Left ventricle myocardium superior (tissue), 1 donor: ENCODE measurements at places on chromosomes 1 and 21.

GRCh38 chr1:35264871-35265270 is 3.6 kb upstream of the ZMYM4 start:
- no peak for DNase-seq

DNA sequence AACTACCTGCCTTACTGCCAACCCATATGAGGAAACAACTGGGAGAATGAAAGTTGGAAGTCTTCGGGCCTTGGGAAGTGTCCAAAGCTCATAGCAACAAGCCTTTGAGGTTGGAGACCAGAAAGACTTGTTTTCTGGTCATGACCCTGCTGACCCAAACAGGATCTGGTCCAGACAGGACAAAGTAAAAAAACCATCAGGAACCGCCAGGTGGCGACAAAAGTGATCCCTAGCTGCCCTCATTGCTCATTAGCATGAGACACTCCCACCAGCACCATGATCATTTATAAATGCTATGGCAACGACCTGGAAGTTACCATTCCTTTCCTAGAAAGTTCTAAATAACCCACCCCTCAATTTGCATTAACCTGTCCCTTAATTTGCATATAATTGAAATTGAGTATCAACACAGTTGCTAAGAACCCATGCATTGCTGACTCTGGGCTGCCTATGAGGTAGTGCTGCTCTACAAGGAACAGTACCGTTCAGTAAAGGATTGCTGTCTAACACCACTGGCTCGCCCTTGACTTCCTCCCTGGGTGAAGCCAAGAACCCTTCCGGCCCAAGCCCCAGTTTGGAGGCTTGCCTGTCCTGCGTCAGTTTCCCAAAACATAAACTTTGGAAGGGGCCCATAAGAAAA is 89.0 kb downstream of the URB2 start:
- DNase-seq: no peak

DNA sequence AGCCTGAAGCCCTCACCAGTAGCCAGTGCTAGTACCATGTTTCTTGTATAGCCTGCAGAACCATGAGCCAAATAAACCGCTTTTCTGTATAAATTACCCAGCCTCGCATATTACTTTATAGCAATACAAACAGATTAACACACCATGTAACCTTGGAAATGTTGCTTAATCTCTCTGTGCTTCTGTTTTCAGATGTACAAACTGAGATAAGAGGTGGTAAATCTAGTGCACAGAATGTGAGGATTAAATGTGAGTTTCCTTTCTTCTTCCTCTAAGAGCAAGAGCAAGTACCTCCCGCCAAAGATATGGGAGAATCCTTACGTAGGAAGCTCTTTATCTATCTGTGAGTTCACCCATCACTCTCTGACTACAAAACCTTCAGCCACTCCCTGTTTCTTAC is 128.4 kb downstream of the HIVEP3 start:
- no peak for DNase-seq

DNA sequence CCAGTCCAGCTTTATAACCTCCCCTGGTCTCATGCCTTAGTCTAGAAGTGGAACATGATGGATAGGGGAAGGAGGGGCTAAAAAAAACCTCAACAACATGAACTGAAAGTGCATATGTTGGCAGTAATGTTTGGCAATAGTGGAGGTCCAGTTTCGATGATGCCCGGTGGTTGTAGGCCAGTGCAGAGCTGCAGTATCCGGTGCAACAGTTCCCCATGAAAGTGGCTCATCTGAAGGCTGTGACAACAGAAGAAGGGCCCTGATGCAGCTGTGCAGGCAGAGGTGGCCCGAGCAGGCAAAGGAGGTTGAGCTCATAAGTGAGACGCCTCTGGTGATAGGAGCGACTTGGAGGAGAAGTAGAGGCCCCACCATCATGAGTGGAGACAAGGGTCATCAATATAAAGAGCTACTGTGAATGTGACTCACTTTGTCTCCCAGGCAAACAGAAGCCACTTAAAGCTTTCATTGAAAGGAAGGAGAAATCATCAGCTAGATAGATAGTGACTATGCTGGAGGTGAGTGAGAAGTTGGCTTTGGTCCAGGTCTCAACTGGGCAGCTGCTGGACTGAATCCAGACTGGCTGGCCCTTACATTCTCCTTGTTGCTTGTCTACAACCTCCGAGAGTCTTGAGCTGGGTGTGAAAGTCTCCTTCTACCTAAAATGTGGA is 10.2 kb upstream of the CREG1 start:
- no peak for DNase-seq

DNA sequence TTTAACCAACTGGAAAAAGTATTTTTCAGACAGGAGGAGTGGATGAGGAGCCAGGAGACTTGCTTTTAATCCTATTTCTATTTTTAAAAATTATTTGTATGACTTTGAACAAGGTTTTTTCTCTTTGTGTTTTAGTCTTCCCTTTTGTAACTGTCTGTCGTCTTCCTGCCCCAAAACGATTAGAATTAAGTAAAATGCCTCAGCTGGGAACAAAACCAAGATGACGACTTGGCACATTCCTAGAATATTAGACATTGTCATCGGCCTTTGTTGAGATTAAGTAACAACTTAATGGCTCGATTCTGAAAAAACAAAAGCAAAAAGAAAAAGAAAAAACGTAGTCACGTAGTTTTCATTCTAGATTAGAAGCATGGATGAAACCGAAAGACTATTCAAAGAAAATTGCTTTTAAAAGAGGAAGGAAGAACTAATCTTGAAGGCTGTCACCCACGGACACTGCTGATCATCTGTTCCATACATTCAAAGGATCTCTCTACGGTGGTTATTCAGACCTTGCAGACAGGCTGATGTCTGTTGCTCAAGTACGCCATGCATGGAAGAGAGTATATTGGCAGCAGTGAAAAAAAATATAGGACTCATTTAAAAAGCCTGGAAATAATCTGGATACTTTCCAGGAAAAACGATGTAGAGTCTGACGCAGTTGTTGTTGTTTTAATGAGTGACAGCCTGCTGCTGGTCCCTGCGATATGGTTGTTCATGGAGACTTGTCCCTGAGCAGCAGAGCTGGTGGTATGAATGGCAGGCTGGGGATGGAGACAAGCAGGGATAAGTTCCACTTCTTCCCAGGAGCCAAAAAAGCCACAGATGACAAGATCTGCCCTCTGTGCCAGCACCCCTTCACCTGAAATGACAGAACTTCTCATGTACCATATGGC is 16.8 kb downstream of the GNG4 start:
- no peak for DNase-seq

GRCh38 chr1:225689882-225690459 is 37.0 kb upstream of the ENAH start:
- DNase-seq: no peak

- DNase-seq: no peak
These were observed 915 bp downstream of the CDC20 start for GRCh38 chr1:43359696-43360095.

GRCh38 chr1:181855380-181855779 is 206.1 kb downstream of the ZNF648 start:
- DNase-seq: no peak

DNA sequence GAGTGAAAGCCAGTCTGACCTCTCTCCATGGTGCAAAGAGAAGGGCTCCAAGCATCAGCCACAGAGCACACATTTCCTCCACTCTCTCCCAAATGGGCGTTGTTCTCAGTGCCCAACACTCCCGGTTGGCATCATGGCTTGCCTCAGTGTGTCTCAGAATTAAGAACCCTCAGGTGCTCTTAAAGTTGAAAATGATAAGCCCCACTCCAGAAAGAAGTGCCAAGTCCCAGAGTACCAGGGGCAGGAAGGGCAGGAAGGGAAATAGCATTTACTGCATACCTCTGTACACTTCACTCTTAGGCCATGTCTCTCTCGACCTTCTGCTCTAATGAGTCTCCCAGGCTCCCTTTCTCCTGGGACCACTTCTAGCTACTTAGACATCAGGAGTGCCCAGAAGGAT is 15.2 kb upstream of the ARHGEF2 start:
- DNase-seq: no peak

DNA sequence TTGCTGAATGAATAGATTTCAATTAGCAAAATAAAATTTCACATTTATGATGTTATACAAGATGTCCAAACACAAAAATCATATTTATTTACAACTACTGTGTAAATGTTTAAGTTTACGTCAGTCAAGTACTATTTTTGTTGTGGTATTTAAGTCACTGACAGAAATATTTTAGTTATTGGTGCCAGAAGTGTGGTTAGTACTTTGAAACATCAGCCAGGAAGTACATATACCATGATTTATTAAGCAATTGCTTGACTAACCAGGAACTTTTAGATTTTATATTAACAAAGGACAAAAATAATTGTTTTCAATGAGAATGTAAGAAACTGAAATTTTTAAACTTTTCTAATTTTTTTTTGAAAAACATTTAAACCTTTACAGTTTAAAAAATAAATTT is 2.4 kb upstream of the FCRL4 start:
- DNase-seq: no peak

DNA sequence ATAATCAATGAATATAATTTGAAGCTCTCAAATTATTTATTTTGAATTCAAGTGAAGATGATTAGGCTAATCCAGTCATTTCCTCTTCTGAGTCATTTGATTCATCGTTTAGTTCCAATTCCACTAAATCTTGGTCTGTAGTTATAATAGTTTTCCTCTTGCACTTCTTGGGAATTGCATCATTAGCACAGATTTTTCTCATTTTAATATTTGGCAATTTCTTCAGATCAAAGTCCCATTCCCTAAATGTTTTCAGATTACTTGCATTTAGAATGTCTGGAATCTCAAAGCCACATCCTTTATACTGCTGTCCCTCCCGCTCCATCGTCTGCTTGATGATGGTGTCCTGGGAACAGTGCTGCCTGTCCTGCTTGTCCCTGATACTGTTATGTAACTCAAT is 43.5 kb downstream of the MAST2 start:
- DNase-seq: no peak
